ENCODE measurements at places on chromosomes 16 and 17.

DNA sequence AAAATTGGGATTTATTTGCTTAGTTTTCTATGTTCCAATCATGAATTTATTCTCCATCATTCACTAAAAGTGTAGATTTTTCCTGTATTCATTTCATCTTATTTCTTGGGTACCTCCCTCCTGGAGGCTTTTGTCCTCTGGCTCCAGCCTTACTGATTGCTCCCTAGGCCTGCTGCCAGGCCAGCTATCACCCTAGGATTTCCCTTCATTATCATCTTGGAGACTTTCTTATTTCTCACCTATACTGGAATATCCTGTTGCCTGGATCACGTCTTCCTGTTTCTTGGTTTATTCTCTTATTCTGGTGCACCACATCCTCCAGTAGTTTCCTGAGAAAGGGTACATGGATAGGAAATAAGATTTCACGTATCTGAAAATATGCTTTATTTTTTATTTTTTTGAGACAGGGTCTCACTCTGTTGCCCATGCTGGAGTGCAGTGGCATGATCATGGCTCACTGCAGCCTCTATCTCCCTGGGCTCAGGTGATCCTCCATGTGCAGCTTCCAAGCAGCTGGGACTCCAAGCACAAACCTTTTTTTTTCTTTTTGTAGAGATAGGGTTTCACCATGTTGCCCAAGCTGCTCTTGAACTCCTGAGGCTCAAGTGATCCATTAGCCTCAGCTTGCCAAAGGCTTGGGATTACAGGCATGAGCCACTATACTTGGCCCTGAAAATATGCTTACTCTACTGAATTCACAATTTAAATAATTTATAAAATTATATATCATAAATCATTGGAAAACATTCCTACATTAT, 13.3 kb upstream of the KPNB1 start:
- no peak for DNase-seq

- no peak for DNase-seq
Observed at GRCh38 chr17:15966879-15967248, 21.9 kb downstream of the ADORA2B start.

GRCh38 chr16:69632828-69633227, 67.1 kb downstream of the NFAT5 start:
- DNase-seq: no peak

DNA sequence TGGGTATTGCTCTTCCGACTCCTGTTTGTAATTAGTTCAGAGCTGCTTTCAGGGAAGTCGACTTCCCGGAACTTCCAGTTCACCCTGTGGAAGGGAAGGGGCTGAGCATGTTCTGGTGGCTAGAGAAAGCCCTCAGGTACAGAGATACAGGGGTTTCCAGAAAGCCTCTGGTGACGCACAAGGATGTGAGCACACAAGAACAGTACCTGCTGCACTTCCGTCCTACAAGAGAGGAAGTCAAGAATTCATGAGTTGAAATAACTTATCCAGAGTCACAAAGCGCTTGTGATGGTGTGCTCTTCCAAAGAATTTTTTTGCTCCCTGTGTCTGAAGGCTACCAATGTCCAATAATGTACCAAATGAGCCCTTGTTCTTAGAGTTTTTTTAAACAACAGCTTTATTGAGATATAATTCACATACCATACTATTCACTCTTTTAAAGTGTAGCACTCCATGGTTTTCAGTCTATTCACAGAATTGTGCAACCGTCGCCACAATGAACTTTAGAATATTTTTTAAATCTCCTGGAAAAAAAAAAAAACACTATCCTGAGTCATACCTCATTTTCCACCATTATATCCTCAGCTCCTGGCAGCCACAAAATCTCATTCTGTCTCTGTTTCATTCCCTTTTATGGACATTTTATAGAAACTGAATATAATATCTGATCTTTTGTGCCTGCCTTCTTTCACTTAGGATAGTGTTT, 327.6 kb downstream of the CDH13 start:
- DNase-seq: no peak

DNA sequence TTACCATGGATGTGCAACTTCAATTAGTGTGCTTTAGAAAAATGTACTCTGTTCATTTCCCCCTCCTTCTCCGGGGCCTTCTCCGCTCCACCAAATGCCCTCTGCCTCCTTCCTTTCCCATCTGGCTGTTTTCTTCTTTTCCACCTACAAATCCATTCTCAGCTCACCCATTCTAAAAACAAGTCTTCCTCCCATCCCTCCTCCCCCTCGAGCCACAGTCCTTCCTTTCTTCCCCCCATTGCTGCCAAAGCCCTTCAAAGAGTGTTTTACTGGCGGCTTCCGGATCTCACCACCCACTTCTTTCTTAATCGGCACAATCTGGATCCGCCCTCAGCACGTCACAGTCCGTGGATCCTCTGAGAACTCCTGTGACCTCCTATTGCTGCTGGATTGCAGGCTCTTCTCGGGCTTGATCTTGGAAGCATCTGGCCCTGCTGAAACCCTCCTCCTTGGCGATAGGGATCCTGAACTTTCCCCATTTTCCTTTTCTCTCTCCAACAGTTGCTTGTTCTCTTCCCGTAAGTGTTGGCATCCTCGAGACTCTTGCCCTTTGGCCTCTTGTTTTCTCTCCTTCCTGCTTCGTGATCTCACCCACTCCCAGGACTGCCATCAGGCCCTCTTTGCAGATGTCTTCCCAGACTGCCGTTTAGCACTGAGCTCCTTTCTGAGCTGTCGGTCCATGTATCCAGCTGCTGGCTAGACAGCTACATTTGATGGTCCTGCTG, 36.0 kb upstream of the FBXO47 start:
- peak; percentile 76 for DNase-seq

- no peak for DNase-seq
Observed at GRCh38 chr16:78368121-78369102, 269.0 kb downstream of the WWOX start.

- peak; percentile 74 for DNase-seq
Observed at GRCh38 chr17:42554250-42555121, 1.8 kb downstream of the HSD17B1 start.

- no peak for DNase-seq
Observed at GRCh38 chr17:56641373-56641772, 47.9 kb downstream of the NOG start.

- no peak for DNase-seq
Observed at GRCh38 chr16:48049847-48050246, 105.9 kb downstream of the ABCC12 start.

GRCh38 chr17:41486809-41487530, 2.7 kb downstream of the KRT36 start:
- DNase-seq: no peak

GRCh38 chr16:67843343-67843765, 1.2 kb downstream of the THAP11 start:
- no peak for DNase-seq

DNA sequence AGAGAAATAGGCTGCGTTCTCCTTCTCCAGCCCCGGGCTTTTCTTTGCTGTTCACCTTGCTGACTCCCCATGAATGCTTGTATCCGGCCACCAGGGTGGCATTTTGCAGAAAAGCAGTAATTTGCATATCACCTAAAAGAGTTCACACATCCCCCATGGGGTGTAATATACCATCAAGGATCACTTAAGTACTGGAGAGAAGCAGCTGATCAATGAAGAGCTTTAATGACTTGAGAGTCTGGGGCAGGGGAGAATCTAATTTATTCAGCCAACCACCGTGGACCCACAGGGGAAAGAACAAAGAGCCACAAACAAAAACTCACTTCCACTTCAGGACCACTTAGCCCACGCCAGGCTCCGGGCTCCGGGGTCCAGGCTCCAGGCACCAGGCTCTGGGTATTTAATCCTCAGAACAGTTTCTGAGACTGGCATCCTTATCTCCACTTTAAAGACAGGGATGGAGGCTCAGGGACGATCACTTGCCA, 33.9 kb upstream of the SEC14L1 start:
- peak; percentile 28 for DNase-seq

DNA sequence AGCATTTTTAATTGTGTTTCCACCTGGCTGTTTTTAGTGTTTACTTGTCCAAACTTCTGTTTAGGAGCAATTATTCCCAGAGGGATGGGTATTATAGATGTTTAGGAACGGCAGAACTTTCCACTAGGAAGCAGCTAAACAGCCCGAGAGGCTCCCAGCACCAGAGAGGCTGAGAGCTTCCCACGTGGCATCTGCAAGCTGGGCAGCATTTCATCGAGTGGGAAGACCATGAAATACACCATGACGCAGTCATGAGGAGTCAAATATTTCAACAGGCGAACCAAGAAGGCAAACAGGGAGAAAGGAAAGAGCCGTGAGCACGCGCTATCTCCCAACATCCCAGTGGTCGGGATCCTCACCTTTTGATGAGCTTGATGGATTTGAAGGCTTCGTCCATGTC, 24.1 kb downstream of the TMEM204 start:
- DNase-seq: no peak

DNA sequence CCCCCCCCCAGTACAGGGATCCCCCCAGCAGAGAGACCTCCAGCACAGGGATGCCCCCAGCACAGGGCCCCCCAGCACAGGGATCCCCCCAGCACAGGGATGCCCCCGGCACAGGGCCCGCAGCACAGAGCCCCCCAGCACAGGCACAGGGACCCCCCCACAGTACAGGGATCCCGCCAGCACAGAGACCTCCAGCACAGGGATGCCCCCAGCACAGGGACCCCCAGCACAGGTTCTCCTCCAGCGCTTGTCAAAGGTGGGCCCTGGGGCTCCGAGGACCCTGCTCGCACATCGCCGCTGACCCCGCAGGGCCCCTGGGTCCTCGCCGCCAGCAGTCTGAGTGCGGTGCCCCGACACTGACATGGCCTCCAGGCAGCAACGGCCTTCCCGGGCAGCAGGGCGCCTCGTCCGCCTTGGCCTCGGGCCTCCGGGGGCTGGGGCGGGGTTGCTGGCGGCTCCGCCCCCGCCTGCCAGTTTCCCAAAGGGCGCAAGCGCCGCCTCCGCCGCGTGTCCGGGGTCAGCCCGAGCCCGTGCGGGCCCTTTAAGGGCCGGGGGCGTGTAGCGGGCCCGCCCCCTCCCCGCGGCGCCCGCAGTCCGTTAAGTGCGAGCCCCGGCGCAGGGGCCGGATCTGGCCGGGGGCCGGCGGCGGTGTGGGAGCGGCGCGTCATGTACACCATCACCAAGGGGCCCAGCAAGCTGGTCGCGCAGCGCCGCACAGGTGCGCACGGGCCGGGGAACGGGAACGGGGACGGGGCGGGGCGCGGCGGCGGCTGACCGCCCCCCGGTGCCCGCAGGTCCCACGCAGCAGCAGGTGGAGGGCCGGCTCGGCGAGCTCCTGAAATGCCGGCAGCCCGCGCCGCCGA, at the start of gene MCRIP2:
Gene MCRIP2 (plus strand): TSS at position 503 of the 863 bp plus-strand sequence. CDS start 164 bp downstream, at position 667.
- peak; percentile 62 for DNase-seq

- peak; percentile 8 for DNase-seq
Observed at GRCh38 chr16:14193316-14193871, 122.3 kb downstream of the MRTFB start.

- DNase-seq: no peak
Observed at GRCh38 chr17:69853541-69854224, 221.3 kb upstream of the KCNJ16 start.

- peak; percentile 82 for DNase-seq
Observed at GRCh38 chr16:88442727-88443576, 10.1 kb upstream of the ZFPM1 start.

Measured in naive thymus-derived CD8-positive, alpha-beta T cell (primary cell).